ENCODE measurements at places on chromosomes 3 and 15.
A peak's percentile ranks its signal among the peaks of the same experiment; 100 is the strongest.

DNA sequence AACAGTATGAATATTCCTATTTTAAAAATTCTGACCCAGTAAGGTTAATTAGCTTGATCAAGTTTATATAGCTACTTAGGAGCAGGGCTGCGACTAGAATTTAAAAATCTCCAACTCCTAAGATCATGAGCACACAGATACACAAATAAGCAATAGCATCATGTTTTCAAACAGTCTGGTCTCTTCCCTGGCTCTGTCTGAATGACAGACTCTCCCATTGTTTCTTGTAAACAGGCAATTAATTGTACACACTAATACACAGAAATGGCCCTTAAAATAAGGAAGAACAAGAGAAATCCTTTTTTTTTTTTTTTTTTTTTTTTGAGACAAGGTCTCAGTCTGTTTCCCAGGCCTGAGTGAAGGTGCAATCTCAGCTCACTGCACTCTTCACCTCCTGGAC is 1064.4 kb upstream of the CFAP20DC start:
- DNase-seq = no peak

GRCh38 chr3:80993241-80993945 is 768.1 kb downstream of the GBE1 start:
- DNase-seq = no peak

GRCh38 chr3:23797491-23797890 is 8.3 kb upstream of the UBE2E1 start:
- DNase-seq = no peak

GRCh38 chr15:74599156-74599555 is 16.5 kb upstream of the CLK3 start:
- no peak for DNase-seq

GRCh38 chr3:105979961-105980360 is 111.1 kb upstream of the CBLB start:
- no peak for DNase-seq

DNA sequence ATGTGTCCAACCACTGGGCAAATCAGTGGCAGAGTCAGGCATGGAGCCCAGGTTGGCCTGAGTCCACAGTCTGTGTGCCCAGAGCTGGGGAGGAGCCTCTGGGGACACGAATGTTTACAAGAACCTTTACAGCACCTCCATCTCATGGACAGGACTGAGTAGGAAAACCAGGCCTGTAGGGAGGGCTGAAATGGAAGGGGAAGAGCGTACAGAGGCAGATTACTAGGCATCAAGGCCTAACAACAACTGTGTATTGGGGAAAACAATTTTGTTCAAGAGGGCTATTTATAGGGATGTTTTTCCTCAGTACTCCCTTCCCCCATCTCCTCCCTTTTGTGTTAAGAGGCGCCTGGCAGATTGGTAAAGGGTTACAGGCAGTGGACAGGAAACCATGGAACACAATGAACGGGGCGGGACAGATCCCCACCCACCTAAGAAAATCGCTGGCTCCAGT is 15.1 kb upstream of the ARHGAP31 start:
- DNase-seq = peak; percentile 58

GRCh38 chr3:198071602-198072287 is 111.7 kb downstream of the LMLN start:
- DNase-seq = no peak

DNA sequence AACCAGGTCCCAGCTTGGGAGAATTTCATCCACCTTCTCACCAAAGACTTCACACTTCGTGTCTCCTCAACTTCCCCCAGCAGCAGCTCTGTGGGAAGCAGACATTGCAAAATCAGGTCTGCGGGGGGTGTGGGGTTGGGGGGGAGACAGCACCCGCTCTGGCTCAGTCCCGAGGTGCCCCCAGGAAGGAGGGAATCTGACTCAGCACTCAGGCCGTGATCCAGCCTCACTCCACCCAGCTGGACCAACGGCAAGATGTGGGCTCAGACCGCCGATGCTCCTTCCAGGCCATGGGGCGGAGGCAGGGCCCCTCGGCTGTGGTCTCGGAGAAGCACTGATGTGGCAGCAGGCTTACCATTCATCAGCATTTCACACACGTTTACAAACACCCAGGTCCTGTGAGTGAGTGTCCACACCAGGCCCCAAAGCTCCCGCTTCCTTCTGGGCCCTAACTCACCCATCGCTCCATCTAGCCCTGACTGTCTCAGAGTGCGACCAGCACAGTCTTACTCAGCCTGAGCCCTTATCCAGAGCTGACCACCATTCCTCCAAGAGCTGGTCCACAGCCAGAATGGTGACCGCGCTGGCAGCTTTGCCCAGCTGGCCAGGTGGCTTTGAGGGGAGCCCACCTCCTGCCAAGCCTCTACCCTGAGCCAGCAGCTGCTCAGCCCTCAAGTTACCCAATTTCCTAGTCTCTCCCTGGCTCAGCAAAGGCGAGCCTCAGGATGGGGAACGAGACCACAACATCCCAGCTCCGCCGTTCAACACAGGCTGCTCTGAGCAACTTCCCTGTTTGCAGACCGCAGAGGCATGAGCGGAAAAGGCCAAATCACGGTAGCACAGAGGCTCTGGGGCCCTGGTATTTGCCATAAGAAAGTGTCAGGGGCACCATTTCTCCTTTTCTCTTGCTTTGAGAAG is 3.3 kb downstream of the STAB1 start:
- no peak for DNase-seq

- no peak for DNase-seq
Observed at GRCh38 chr3:41711651-41712050, 250.3 kb downstream of the ULK4 start.

GRCh38 chr3:130737622-130738021 is 9.0 kb downstream of the PIK3R4 start:
- DNase-seq = no peak

DNA sequence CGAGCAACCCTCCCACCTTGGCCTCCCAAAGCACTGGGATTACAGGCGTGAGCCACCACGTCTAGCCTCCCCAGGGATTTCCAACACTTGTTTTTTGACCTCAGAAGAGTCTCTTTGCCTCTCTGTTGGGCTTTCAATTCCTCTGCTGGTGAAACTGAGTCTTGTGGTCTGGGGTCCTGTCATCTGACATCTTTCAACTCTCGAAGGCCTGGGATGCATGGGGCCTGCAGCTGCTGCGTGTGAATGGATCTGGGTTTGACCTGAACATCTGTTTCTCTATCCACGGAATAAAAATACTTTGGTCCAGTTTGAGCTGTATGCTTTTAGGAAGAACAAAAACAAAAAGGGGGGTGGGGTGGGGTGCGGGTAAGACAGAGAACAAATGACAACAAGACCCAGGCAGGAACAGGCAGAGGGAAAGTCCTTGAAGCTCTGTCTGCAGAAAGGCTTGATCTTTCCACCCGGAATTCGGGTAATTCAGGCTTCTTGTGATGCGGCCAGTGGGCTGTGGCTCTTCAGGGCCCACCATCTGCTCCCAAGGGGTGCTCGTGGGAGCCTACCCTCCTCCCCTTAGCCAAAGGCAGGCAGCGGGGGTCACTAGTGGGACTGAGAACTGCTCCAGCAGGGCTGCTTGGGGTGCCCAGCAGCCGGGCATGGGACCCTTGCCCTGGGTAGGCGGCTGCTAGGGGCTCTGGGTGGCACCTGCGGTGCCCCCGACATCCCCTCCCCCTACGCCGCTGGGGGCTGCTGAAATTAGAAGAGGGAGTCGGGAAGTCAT is 71.5 kb downstream of the SLC12A8 start:
- DNase-seq = no peak

DNA sequence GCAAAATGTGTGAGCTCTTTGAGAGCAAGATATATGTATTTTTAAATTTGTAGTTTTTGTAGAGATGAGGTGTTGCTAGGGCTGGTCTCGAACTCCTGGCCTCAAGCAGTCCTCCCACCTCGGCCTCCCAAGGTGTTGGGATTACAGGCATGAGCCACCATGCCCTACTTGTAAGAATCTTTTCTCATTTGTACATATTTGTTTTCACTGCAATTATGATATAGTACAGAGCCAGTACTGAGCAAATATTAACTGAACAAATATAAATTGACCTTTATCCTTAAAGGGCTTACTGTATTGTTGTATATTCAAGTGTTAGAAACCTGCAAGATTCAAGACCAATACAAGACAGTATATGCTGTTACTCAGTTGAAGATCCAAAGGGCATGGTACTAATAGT is 53.4 kb downstream of the GTF2E1 start:
- DNase-seq = no peak

DNA sequence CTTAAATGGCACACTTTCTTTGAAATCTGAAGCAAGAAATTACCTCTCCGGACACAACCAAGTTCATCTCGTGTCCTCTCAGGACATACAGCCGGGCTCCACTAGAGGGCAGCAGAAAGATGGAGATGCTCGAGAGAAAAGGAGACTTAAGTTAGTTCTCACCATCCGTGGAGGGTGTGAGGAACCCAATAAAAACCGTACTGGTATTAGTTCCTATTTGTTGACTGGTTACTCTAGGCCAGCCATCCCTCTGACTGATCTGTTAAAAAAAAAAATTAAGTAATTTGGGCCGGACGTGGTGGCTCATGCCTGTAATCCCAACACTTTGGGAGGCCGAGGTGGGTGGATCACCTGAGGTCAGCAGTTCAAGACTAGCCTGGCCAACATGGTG is 7.9 kb upstream of the CYP11A1 start:
- peak; percentile 95 for DNase-seq

DNA sequence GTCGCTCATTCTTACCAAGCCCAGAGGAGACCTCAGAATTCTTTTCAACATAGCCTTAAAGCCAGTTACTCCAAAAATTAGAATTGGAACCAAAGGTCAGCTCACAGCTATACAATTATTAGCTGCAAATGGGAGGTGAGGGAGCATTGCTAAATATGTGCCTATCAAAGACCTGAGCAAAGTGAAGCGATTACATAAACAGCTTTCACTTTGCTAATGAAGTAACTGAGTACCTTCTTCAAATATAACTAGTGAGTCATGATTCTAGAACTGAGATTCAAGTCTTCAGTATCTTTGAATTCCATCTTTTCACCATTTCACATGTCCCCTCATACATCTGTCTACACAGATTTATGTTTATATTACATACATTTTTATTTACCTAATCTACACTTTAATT is 122.6 kb downstream of the P2RY1 start:
- no peak for DNase-seq

GRCh38 chr3:131007782-131008181 is 18.8 kb downstream of the ASTE1 start:
- no peak for DNase-seq

DNA sequence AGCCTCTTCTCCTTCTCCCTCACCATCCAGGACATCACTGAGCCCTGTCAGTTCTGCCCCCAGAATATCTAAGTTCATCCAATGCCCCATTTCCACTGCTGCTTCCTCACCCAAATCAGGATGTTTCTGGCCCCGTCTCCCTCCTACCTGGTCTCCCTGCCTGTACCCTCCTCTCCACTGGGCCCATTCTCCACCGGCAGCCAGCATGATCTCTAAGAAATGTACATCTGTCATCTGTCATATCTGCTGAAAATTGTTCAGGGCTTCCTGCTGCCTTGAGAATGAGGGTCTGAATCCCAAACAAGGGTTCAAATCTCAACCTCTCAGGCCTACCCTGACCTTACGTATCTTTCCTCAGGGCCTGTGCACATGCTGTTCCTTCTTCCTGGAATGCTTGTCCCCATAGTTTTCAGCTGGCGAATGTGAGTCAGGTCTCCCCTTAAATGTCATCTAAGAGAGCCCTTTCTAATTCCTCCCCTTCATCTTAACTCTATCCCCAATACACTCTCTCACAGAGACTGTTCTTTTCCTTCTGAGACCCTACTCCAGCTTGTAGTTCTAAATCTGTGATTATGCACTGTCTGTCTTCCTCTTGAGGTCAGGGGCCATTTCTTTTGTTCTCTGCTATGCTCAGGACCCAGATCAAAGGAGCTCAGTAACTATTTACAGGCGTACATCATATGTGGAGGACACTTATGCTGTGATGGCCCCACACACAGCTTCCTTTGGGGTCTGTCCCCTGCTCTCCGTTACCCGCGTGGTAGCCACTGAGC is 40.8 kb downstream of the SMAD3 start:
- no peak for DNase-seq

- no peak for DNase-seq
Observed at GRCh38 chr3:157174290-157174648, 14.3 kb upstream of the CCNL1 start.

DNA sequence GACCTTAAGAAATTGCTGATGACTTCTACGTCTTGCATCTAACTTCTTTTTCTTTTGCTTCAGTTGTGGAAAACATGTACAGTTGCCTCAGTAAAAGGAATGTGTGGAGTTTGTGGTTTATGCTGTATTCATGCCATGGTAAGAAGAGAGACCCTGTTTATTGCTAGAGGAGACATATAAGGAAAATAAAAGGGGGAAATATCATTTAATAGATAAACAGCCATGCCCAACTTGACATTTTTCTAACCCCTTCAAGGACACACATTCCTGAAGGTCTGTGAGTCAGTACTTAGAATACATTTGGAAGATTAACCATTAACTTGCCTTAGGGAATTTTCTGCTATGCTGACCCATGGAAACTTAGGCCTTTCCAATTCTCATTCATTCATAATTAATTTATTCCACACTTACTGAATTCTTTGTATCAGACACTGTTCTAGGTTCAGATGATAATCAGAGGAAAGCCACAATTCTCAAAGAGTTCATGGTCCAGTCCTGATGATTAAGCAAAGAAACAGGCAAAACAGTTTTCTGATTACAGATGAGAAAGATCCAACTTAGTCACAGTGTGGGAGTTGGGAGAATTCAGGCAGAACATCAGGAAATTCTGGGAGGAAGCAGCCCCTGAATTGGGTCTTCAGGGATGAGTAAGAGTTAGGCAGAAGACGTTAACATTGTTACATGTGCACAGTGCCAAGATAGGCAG is 329.8 kb upstream of the RASGRP1 start:
- DNase-seq = no peak

DNA sequence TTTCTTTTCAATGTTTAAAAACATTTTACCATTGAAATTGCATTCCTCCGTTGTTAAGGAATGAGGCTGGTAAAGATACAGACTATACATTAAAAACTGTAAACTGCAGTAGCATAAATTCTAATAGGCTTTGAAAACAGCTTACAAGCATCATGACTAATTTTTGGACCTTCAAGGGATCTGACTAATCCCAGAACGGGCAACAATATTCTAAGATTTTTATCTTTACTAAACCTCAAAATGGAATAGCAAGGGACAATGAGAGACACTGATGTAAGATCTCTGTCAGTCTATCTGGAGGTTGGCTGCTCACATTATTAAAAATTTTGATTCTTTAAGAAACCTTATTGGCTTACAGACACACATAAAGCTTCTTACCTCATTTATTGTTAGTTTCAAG is 74.7 kb downstream of the BTD start:
- no peak for DNase-seq

- DNase-seq = no peak
Observed at GRCh38 chr3:160128056-160128455, 97.2 kb upstream of the C3orf80 start.

DNA sequence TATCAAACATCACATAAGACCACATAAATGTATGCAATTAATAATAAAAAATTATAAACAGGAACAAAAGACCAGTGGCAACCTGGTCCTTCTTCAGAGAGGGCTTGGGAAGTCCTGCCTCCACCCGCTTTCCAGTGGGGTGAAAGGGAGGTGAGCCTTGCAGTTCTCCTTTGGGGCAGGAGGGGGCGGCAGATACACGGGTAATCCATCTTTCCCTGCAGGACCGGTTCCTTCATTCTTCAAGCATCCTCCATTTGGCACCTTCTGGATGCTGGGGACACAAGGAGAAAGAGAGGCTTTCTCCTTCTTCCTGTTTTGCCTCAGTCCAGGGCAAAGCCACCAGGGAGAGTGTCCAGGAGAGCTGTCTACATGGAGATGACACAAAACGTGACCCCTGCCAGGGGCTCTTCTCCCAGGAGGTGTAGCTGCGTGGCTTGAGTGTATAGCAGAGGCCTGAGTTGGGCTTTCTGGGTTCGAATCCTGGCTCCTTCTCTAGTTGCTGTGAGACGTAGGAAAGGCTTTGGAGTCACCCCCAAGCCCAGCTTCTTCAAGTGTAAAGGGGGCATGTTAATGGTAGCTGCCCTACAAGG is 23.2 kb downstream of the RPLP1 start:
- DNase-seq = no peak
